Activated CD4-positive, alpha-beta T cell treated with anti-CD3 and anti-CD28 coated beads for 24 hours (primary cell): ENCODE measurements at places on chromosomes 7 and 10.

DNA sequence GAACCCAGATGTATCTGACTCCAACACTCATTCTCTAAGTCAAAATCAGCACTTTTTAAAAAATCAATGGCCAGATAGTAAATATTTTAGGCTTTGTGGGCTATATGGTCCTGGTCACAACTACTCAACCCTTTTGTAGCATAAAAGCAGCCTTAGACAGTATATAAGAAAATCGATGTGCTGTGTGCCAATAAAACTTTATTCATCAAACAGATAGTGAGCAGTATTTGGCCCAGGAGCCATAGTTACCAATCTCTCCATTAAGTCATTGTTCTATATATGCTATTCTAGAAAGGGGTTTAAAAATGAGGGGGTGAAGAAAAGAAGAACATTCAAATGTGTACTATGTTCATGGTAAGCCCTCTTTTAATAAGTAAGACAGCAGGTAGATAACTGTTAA is 18.5 kb upstream of the GPAM start:
- no peak for DNase-seq

DNA sequence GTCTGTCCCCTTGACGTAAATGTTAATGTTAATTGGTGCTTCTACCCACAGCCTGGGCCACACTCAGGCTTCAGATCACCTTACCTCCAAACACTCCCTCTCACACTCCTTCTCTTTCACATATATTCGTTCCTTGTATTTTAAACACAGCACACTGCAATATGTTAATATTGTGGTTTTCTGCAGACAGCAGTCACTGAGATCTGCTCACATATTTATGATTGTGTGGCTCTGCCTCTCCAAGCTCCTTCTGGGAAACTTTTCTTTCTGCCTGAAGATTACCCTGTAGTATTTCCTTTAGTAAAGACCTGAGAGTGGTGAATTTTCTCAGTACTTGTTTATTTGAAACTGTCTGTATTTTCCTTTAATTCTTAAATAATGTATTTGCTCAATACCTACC is 104.7 kb downstream of the VWC2 start:
- no peak for DNase-seq

DNA sequence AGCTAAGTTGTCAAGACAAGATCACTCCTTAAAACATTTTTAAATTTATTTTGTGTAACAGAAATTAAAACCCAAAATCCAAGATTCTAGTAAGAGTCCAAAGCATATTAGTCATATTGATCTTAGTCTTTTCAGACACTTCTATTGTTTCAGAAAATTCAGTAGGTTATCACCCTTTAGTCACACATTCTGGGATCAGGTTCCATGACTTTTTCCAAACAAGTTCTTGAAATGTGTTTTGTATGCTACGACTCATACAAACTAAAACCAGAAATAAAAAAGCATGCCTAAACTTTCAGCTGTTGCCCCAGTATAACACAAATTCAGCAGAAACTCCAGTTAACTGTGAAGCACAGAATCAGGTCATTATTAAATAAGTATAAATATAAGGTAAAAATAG is 10.7 kb downstream of the SEMA3D start:
- DNase-seq, result no peak

GRCh38 chr7:30824821-30825720 is 53.9 kb downstream of the MINDY4 start:
- no peak for DNase-seq

GRCh38 chr10:80272793-80273522 is 16.5 kb downstream of the MAT1A start:
- no peak for DNase-seq
